ENCODE measurements at places on chromosomes 6 and 20. TPM values are rescaled to one million over a fixed set of nuclear protein-coding genes. Genes with fewer than 3 reads are reported as not detected.

BPIFB1 gene
- total RNA-seq = 0.66 TPM

ULBP1 gene
- 0.29 TPM for total RNA-seq

OR2H2 gene
- not detected for total RNA-seq

IMPG1 gene
- not detected for total RNA-seq

RAD21L1 gene
- not detected for total RNA-seq

OPRM1 gene
- total RNA-seq = not detected

C6orf15 gene
- not detected for total RNA-seq

TUBB2B gene
- 7.5 TPM for total RNA-seq

MMP24 gene
- 0.80 TPM for total RNA-seq

LAMA5 gene
- 53.3 TPM for total RNA-seq

PRICKLE4 gene
- total RNA-seq = 0.80 TPM

RIPOR2 gene
- total RNA-seq = 29.2 TPM

BMP7 gene
- 3.8 TPM for total RNA-seq

SNAP25 gene
- 1.6 TPM for total RNA-seq

HTR1E gene
- not detected for total RNA-seq

COL19A1 gene
- not detected for total RNA-seq

MCCD1 gene
- total RNA-seq = not detected

Measured in breast epithelium (tissue), 4 donors.